AG08396 (cell line): ENCODE measurements at places on chromosomes 4 and X.

- DNase-seq, result no peak
Observed at GRCh38 chr4:169644802-169645201, 24.4 kb downstream of the CLCN3 start.

DNA sequence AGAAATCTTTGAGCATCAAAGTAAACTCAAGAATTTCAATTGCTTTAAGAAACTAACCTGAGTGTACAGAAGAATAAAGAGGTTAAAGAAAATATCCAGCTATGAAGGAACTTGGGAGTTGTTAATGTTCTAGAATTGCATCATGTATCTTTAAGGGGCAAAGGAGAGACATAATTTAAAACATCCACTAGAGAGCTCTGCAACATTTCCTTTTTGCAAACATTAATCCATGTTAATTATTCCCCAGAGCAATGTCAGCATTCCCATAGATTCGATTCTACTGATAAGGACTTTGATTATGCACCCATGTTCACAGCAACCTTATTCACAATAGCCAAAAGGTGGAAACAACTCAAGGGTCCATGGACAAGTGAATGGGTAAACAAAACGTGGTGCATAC lies 80.2 kb upstream of the SORBS2 start:
- DNase-seq, result no peak

DNA sequence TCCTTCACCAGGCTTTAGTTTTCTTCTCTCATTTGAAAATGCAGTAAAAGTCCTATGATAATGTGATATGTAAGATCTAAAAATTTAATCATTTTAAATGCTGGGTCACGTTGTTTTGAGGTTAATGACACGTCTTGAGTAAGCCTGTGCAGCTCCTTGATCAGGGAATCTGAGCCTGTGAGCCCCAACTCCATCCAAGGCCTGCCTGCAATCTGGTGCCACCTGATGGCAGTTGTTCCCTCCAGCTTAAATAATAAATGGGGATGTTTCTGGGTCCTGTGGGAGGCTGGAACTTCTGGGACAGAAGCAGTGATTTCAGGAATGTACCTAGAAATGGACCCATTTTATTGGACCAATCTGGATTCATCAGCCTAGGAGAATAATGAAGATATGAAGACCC lies 455.4 kb upstream of the ADGRL3 start:
- peak; percentile 15 for DNase-seq

- no peak for DNase-seq
Observed at GRCh38 chr4:152195888-152196287, 340.0 kb downstream of the FBXW7 start.

- no peak for DNase-seq
Observed at GRCh38 chrX:121036951-121037350, 10.5 kb upstream of the GLUD2 start.
